ENCODE measurements at places on chromosomes 12 and 14.

GRCh38 chr14:20745571-20746358 lies at the start of gene EDDM3A:
Gene EDDM3A (plus strand): TSS chr14:20745887. CDS start chr14:20747581, 1,694 bp downstream.
- no peak for DNase-seq

DNA sequence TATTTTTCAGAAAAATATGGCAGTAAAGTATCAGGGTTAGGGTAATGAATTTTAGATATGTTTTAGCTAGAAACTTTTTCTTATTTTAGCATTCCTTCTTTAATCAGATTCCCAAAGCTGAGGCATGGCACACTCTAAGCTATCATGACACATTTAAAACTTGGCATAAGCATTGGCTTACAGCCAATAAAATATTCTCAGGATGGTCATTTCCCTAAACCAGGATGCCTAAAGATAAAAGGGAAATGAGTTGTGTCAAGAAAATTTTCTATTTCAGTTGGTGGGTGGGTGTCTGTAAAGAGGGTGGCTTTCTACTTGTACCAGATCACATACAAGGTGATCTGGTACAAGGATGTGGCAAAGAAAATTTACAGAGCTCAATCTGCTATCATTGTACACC lies 47.8 kb downstream of the PEBP1 start:
- DNase-seq: no peak

- no peak for DNase-seq
Observed at GRCh38 chr14:29804481-29805266, 123.0 kb downstream of the PRKD1 start.

DNA sequence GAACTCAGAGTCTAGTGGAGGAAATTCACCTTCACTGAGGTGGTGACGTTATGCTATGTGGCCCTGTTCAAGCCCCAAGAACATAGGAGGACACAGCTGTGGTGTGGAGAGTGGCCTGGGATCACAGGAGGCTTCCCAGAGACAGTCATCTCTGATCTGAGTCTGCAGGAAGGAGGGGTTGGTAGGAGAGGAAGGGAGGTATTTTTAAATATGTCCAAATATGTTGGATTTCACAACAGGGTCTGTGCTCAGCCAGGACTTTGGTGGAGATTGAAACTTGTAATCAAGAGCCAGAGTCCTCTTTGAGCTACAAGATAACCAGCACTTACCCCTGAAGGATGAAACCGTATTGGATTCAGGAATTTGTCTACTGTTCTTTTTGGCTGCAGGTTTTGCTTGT lies 26.4 kb upstream of the MED13L start:
- DNase-seq: no peak

DNA sequence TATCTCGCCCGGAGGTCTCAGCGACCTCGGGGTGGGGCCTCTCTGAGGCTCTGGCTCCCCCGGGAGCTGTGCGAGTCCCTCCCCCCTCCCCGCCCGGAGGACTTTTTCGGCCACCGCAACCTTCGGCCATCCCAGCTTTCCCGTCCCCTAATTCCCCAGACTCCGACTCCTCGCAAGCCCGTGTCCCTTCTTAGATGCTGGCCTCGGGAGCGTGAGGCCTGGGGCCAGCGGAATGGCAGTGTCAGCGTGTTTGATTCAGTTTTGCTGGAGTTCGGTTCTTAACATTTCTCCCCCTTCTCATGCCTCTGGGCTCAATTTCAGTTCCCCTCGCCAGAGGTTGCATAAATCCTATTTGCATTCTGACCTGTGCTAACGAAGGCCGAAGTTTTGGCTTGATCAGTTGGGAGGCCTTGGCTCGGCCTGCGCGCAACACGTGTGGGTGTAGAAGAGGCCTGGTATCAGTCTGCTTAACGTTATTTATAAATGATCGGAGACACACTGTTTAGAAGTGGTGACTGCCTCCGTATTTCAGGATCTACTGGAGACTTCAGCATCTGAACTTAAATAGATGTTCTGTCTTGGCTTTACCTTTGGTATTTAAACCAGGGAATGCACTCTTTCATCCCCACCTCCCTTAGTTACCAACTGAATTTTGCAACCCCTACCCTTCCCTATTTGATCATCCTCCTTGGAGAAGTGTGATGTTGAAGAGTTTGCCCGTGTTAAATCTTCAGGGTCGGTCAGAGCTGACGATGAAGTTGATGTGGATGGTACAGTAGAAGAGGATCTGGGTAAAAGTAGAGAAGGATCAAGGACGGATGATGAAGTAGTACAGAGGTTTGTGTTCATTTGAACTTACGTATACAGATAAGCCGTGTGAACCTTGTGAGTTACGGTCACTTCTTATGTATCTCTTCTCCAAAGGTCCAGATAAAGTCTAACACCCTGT lies 851 bp downstream of the HSP90B1 start:
- DNase-seq: no peak

- no peak for DNase-seq
Observed at GRCh38 chr12:124994437-124994975, 1.1 kb downstream of the BRI3BP start.

Data from central memory CD4-positive, alpha-beta T cell (primary cell).